Activated naive CD4-positive, alpha-beta T cell (primary cell): ENCODE measurements at places on chromosomes 2 and 18.

GRCh38 chr2:153235516-153235915 is 243.0 kb downstream of the RPRM start:
- DNase-seq = no peak

- DNase-seq = no peak
Measured at GRCh38 chr2:235605312-235606003, 111.6 kb downstream of the AGAP1 start.

DNA sequence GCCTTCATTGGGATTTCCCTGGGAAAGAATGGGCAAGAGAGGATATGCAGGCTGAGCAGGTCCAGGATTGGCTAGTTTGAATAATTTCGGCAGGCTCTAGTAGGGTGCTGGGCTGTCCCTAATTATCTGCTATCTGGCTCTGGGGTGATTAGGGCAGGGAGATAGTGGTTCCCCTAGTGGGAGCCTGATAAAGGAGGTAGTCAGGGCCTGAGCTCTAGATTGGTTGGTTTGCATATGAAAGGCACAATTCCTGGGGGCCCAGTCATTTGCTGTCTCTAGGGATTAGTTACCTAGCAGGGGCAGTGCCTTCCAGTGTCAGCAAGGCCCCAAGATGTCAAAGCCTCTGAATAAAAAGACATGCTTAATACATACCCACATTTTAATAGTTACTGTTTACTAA is 690.1 kb upstream of the KLHL29 start:
- DNase-seq = no peak

GRCh38 chr2:241084856-241085444 is 17.1 kb downstream of the MTERF4 start:
- DNase-seq = no peak

- no peak for DNase-seq
Measured at GRCh38 chr2:32051836-32052439, 11.4 kb upstream of the SPAST start.

DNA sequence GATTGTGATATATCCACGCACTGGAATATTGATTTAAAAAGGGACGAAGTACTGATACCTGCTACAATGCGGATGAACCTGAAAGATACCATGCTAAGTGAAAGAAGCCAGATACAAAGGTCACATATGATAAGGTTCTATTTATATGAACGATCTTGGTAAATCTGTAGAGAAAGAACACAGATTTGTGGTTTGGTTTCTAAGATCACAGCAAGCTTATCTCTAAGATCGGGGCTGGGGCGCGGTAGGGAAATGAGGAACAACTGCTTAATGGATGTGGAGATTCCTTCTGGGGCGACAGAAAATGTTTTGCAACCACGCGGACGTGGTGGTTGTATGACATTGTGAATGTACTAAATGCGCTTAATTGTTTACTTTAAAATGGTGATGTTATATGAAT is 60.1 kb downstream of the NEDD4L start:
- DNase-seq = no peak

DNA sequence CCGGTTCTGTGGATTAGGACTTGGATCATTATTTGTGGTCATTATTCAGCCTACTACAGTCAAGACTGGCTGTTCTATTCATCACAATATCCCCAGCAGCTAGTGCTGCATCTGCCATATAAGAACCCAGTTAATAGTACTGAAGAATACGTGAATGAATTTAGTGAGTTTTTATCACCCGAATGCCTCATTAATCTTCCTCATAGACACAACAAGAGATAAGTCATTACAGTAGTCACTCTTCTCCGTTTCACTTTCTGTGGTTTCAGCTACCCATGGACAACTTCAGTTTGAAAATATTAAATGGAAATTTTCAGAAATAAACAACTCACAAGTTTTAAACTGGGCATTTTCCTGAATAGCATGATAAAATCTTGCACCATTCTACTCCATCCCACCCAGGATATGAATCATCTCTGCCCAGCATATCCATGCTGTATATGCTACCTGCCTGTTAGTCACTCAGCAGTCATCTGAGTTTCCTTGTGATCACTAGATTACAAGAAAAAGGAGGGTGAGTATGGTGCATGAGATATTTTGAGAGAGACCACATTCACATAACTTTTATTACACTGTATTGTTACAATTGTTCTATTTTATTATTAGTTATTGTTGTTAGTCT is 363.7 kb upstream of the CHAC2 start:
- DNase-seq = no peak

DNA sequence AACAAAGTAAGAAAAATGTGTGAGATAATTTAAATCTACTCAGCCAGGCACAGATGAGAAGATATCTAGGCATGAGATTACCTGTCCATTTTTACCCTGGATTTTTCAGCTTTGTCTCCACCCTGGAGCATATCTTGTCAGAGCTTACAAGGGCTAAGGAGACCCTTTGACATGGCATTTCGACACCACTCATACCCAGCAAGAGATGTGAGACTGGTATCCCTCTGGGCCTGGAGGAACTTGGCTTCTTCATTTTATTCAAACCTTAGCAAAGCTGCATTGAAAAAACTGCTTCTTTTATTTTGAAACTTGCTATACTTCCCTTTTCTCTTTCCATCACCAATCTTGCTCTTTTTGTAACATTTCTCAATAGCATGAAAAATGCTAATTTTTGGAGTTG is 194.9 kb upstream of the HNMT start:
- DNase-seq = no peak

GRCh38 chr2:162838136-162838497 is 450 bp downstream of the KCNH7 start:
- no peak for DNase-seq

GRCh38 chr2:239303711-239304532 is 96.9 kb downstream of the HDAC4 start:
- DNase-seq = no peak

- DNase-seq = no peak
Measured at GRCh38 chr18:62140259-62140658, 46.6 kb downstream of the PIGN start.

- no peak for DNase-seq
Measured at GRCh38 chr18:79789901-79790890, 7.5 kb upstream of the KCNG2 start.

- no peak for DNase-seq
Measured at GRCh38 chr18:5527603-5528002, 16.2 kb downstream of the EPB41L3 start.

- DNase-seq = no peak
Measured at GRCh38 chr2:65436824-65437221, 4.4 kb upstream of the SPRED2 start.

- no peak for DNase-seq
Measured at GRCh38 chr2:203400805-203401585, 72.8 kb downstream of the ABI2 start.

DNA sequence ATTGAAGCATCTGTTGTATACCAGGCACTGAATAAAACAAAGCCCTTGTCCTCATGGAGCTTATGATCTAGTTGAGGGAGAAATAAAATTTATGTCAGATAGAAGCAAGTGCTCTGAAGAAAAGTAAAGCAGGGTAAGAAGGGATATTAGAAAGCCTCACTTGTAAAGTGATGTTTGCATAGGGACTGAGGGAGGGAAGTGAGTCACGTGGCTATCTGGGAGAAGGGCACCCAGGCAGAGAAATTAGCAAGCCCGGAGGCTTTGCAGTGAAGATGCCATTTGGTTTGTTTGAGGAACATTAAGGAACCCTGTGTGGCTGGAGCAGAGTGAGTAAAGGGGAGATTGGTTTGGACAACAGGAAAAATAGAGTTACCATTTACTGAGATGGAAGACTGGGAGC is 52.1 kb downstream of the RBBP8 start:
- no peak for DNase-seq

DNA sequence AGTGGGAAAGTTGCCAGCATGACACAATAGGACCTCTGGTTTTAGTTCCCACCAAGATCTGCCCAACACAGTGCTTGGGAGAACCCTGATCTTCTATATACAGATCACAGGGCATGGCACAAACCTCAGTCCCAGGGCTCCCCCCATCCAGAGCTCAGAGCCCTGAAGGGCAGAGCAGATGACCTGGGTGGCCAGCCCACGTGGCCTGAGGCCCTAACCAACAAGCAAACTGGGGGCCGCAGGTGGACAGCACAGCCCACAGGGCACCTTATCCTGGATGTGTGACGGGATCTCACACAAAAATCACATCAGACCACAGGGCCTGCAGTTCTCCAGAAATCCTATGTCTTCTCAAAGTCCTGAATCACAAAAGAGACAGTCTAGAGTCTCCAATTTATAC is 34.7 kb downstream of the CRACDL start:
- no peak for DNase-seq

DNA sequence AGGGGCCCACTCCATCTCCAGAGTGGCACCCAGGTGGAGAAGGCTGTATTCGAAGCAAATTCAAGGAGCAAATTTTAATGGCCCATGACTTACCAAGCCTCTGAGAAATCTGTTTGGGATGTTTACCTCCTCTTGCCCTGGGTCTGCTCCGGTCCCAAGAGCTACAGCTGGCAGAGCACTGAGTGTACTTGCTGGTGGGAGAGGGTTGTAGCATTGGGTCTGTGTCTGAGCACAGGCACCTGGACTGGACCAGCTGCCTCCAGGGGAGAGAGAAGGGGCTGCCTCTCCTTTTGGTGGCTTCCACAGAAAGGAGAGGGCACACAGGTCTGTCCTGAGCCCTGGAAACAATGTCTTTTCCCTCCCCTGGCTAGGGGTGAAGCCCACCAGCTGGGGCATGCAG is 9.8 kb downstream of the EN1 start:
- DNase-seq = no peak

DNA sequence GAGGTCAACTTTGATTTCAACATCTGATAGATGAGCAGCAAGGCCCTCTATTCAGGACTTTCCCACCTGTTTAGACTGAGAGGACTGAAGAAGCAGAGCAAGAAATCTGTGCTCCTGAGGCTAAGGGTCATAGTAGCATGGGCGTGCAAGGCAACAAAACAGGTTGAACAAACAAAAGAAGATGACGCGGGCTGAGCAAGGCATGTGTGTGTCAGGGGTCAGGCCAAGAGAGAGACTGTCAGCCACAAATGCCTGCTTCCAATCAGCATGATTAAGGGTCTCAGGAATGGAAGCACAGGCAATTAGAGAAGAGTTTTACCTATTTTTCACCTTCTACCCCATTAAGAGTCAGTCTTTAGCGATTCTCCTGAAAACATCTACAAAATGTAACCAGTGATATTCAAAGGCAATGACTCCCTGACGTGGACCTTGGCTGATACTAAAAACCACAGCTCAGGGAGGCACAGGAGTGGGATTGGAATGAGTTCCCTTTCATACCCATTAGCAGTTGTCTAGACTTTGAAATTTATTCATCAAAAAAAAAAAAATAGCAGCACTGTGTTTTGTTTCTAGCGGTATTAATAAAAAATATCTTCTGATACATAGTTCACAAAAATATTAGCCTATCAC is 81.9 kb downstream of the DYNAP start:
- no peak for DNase-seq

- no peak for DNase-seq
Measured at GRCh38 chr2:20091305-20091991, 40.0 kb upstream of the LAPTM4A start.

GRCh38 chr2:120317916-120318315 is 28.0 kb upstream of the INHBB start:
- DNase-seq = no peak

- no peak for DNase-seq
Measured at GRCh38 chr18:35811896-35812295, 160.6 kb upstream of the RMP24 start.

GRCh38 chr2:233367586-233367985 is 13.3 kb downstream of the DGKD start:
- no peak for DNase-seq

DNA sequence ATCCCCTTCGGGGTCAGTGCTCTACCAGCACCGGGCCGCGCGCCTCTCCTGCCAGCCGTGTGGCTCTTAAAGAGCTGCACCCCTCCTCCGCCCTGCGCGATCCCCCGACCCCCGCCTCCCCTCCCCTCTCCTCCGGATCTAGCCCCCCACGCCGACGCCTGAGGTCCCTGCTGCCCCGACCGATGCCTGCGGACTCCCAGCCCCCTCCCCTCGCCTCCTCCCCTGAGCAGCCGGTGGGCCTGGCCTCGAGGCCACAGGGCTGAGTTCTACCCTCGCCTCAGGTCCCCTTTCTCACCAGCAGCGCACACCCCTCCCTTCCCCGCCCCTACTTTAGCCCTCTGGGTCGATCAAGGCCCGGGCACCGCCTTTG is 5.8 kb upstream of the SIX3 start:
- DNase-seq = no peak

GRCh38 chr2:38038682-38039081 is 37.3 kb downstream of the CYP1B1 start:
- DNase-seq = no peak

DNA sequence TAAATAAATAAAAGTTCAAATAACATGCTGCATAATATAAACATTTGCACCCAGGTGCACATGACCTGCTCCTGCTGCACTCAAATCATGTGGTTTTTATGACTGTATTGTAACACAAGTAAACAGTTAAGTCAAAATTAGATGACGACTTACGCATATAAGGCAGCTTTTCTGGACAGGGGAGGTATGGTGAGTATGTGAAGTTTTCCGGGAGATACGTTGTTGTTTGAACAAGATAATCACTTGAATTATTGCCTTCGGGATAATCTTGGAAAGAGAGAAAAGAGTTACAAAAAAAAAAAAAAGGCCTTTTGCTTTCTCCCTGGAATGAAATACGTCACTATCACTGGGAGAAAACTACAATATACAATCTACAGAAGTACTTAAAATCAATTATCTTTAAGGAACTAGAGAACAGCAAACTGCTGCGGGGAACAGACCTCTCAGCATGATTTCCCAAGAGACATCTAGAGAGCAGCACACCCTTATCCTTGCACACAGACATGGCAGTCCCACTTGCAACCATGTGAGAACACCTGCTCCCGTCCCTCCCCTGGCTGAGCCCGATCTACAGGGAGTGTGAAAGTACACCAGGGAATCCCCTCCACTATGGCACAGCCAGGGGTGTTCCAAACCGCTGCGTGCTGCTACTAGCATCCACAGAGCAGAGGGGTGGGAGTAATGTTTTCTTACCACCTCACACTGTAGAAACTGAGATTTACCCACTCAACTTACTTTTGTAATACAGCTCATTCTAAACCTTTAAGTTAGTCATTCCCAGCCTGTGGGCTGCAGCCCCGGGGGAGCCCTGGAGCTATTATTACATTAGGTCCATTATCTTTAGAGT is 26.3 kb downstream of the B4GALT6 start:
- DNase-seq = no peak

DNA sequence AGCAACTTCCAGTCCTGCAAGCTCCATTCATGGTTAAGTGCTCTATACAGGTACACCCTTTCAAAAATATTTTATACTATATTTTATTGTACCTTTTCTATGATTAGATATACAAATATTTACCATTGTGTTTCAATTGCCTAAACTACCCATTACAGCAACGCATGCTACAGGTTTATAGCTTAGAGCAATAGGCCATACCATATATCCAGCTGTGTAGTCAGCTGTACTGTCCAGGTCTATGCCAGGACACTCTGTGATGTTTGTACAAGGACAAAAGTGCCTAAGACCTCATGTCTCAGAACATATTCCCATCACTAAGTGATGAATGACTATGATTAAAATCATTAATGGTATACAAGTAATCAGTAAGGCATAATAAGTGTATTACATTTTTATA is 368.7 kb downstream of the CMPK2 start:
- no peak for DNase-seq

DNA sequence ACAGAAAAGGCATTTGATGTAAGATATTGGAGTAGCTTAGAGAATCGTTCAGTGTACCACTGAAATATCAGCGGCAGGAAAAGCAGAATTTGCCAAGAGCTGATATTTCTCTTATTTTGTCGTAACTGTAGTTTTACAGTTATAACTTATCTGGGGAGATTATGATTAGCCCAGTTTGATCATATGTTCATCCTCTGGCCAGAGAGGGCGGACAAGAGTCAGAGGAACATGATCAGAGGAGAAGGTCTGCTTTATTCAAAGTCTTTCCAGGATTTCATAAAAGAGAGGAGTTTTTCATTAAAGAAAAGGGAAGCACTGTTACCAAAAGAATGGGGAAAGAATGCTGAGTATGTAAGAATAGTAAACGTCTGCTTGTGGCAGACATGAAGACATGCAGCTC is 1655.6 kb downstream of the DPP10 start:
- no peak for DNase-seq
